ENCODE measurements at places on chromosomes 12 and 14. TPM values are rescaled to one million over a fixed set of nuclear protein-coding genes. Genes with fewer than 3 reads are reported as not detected.

Gene SAV1
- 22.0 TPM for total RNA-seq

Gene KRT73
- not detected for total RNA-seq

Gene RNU4-1
- not detected for total RNA-seq

Gene OVCH1
- not detected for total RNA-seq

Gene CACNA1C
- not detected for total RNA-seq

Gene PZP
- total RNA-seq, result not detected

Gene SERPINA10
- not detected for total RNA-seq

Gene OR4E2
- total RNA-seq, result not detected

Gene ST8SIA1
- total RNA-seq, result 2.5 TPM

Gene AHNAK2
- 52.6 TPM for total RNA-seq

Gene HCAR3
- not detected for total RNA-seq

Gene NGDN
- 78.0 TPM for total RNA-seq

Gene KLRB1
- total RNA-seq, result not detected

Gene EMP1
- 58.8 TPM for total RNA-seq

Gene CDKN3
- 122 TPM for total RNA-seq

Gene TOMM20L
- total RNA-seq, result not detected

Gene PLA2G1B
- not detected for total RNA-seq

Gene PLBD1
- not detected for total RNA-seq

Gene DRAM1
- total RNA-seq, result 11.0 TPM

Gene HELB
- 1.4 TPM for total RNA-seq

- no peak for DNase-seq
Measured at GRCh38 chr12:108831309-108831991, 25.9 kb downstream of the SSH1 start.

DNA sequence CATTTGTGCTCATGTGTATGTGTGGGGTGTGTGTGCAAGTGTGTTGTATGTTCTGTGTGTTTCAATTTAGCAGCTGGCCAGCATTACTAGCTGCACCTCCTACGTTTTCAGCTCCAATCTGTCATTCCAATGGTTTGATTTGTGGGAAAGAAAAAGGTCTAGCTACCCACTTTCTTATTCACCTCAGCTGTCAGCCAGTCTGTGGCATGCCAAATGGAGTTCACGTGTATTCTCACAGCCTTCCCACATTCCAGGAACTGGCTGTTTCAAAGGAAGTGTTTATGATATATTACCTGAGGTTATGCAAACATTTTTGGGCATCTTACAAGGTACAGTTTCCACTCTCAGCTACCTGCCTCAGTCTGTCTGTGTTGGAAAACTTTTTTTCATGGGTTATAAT lies 220.2 kb upstream of the CPNE8 start:
- no peak for DNase-seq

GRCh38 chr12:125882141-125882540 lies 816.9 kb downstream of the AACS start:
- no peak for DNase-seq

DNA sequence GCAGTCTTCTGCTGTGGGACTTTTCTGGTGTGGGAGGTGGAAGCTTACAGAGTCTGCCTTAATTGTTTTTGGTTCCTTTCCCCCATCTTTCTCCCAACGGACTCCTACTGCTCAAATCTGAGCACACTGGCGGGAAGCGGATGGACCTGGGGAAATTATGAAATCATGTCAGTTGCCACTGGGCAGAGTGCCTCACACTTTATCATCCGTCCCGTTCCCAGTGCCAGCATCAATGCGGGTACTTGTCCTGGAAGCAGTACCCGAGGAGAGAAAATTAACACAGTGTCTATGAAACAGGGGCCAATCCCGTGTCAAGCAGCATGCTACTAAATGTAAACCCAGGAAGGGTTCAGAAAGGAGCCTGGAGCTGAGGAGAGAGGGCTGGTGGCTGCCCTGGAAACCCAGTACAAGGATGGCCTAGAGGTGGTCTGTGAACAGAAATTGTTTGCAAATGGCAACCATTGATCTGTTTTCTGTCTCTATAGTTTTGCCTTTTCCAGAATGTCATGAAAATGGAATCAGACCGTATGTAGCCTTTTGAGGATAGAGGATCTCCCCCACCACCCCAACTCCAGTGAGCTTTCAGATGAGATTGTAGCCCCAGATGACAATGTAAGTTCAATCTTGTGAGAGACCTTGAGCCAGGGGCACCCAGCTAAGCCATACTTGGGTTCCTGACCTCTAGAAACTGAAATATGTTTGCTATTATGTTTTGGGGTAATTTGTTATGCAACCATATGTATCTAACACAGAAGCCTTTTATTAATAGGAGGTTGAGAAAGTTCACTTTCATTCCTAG lies 908 bp upstream of the CDKL1 start:
- DNase-seq, result peak; percentile 67

- peak; percentile 60 for DNase-seq
Measured at GRCh38 chr12:52521568-52522266, 1.5 kb upstream of the KRT5 start.

DNA sequence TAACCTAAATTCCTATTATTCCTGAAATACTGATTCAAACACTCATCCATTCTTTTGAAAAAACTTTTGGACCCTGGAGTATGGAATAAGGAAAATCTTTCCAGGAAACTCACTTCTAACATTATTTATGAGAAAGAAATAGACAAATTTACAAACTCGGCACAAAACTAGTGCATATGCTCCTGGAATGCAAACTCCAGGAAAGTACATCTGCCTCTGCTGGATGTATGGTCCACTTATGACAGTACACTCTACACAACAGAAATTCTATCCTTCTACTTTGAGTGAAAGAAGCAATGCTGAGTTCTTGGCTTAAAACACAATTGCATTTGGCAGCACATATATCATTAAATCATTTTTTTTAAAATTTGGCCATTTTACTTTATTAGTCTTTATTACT lies 700.5 kb upstream of the STXBP6 start:
- DNase-seq, result no peak

- peak; percentile 76 for DNase-seq
Measured at GRCh38 chr12:12837025-12837812, 24.1 kb downstream of the DDX47 start.

GRCh38 chr12:66438601-66439000 lies 136.3 kb downstream of the HELB start:
- DNase-seq, result peak; percentile 58

- no peak for DNase-seq
Measured at GRCh38 chr12:55330446-55330845, at the start of gene OR6C3. TSS of gene OR6C3 (plus strand) at chr12:55330746. CDS start at chr12:55331701, 955 bp downstream.

- DNase-seq, result peak; percentile 97
Measured at GRCh38 chr14:100692859-100693558, 33.7 kb upstream of the DLK1 start.

DNA sequence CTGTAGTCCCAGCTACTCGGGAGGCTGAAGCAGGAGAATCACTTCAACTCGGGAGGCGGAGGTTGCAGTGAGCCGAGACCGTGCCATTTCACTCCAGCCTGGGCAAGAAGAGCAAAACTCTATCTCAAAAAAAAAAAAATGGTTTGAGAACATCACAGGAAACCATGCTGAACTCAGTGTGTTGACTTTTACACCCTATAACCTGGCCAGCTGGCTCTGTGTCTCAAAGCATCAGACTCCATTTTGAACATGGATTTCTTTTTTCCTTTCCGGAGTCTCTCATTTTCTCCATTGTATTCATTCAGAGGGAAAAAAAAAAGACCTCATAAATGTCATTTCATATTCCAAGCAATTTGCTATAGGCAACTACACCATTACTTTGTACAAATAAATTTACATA lies 63.2 kb upstream of the FOXN3 start:
- no peak for DNase-seq

DNA sequence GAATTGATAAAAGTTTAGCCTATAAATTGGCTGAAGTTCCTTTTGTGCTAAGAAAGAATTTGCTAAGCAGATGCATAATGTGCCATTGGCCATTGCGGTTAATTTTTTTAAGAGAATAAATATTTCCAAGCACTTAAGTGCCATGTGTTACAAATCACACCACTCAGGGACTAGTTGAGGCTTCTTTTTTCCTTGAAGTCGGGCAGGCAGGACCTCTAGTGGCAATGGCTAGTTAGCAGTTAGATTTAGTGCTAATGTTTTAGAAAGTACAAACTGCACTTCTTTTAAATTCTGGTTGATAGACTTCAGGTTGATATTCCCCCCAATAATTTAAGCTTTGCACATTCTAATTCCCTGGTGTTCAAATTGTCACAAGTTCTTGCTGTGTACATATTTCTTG lies 294.3 kb downstream of the APAF1 start:
- DNase-seq, result peak; percentile 25

DNA sequence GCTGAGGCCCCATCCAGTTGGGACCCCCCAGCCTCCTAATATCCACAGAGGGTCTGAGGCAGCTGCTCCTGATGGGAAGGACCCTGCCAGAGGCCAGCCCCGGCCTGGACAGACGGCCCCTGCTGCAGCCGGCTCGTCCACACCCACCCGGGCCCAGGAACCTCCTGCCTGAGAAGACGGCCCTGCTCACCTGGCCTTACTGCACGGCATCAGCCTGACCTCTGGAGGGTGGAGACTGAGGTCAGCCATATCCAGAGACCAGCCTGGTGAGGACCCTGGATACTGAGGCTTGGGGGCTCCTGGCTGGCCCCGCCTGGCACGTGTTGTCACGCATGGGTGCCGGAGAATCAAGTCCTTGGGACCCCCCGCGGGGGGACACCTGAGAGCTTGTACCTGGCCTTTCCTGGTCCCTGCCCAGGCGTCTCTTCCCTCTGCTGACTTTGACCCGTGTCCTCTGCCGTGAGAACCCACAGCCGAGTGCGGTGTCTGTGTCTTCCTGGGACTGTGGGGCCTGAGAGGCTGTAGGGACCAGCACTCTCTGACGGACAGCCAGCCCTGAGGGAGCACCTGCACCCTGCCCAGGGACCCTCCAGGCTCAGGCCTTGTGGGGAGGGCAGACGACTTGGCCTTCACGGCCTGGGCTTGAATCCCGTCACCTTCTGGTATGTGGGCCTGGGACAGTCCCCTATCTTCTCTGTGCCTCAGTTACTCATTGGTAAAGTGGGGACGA lies 57.3 kb downstream of the NOC4L start:
- no peak for DNase-seq

- no peak for DNase-seq
Measured at GRCh38 chr14:72649603-72650227, 244.2 kb downstream of the DPF3 start.

DNA sequence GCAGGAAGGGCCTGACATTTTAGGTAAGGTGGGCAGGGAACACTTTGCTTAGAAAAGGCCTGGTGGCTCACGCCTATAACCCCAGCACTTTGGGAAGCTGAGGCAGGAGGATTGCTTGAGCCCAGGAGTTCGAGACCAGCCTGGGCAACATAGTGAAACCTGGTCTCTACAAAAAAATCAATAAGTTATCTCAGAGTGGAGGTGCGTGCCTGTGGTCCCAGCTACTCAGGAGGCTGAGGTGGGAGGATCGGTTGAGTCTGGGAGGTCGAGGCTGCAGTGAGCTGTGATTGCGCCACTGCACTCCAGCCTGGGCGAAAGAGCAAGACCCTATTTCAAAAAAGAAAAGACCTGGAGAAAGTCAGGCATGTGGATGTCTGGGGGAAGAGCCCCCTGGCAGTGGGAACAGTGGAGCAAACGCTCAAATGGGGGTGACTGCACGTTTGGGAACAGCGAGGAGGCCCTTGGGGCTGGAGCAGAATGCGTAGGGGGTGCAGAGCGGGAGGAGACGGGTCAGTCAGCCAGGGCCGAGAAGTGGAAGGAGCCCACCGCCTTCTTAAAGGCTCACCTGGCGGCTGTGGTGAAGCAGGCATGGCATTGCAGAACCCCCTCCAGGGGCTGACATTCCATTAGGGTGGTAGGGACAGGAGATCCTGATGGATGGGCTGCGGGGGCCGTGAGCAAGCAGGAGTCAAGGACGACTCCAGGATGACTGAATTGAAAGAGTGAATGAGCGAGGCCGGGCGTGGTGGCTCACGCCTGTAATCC lies 6.2 kb upstream of the KIF26A start:
- no peak for DNase-seq

- no peak for DNase-seq
Measured at GRCh38 chr12:58309806-58310205, 368.4 kb downstream of the ATP23 start.

- peak; percentile 51 for DNase-seq
Measured at GRCh38 chr12:92558806-92559205, 144.0 kb upstream of the PLEKHG7 start.

DNA sequence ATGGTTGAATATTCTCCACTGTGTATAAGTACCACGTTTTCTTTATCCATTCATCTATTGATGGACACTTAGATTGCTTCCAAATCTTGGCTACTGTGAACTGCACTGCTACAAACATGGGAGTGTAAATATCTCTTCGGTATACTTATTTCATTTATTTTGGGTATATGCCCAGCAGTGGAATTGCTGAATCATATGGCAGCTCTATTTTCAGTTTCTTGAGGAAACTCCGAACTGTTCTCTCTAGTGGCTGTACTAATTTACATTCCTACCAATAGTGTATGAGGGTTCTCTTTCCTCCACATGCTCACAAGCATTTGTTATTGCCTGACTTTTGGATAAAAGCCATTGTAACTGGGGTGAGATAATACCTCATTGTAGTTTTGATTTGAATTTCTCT lies 623.1 kb upstream of the LRFN5 start:
- peak; percentile 38 for DNase-seq

DNA sequence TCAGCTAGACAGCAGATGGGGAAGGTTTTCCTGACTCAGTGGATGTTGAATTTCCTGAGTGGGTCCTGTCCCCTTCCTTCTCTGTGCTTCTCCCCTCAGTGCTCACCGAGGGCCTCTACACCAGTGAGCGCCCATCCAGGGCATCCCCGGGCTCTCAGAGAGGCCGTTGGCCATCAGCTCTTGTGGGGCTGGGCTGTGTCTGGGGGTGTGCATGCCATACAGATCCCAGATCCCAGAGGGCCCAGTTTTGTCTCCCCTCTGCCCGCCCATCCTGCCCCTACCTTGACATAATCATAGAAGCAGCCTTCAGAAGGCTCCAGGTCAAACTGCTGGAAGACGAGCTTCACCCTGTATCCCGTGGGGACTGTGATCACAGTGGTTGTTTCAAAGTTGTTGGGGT lies 1.1 kb downstream of the C1R start:
- no peak for DNase-seq

GRCh38 chr12:53048780-53049401 lies 974 bp upstream of the TNS2 start:
- peak; percentile 49 for DNase-seq

GRCh38 chr12:57616383-57617101 lies 5.3 kb downstream of the ARHGEF25 start:
- peak; percentile 38 for DNase-seq

GRCh38 chr14:72948481-72949138 lies 22.3 kb downstream of the DCAF4 start:
- peak; percentile 74 for DNase-seq

GRCh38 chr14:79631276-79631675 lies 580.0 kb downstream of the DIO2 start:
- no peak for DNase-seq

GRCh38 chr14:23347406-23348296 lies 5.0 kb downstream of the SLC22A17 start:
- no peak for DNase-seq
